ENCODE measurements at places on chromosomes 16 and 17. TPM values are rescaled to one million over a fixed set of nuclear protein-coding genes. Genes with fewer than 3 reads are reported as not detected.

Gene SLC12A4
- 39.9 TPM for total RNA-seq

Gene ASIC2
- total RNA-seq = not detected

Gene VAT1L
- total RNA-seq = 0.11 TPM

Gene PGS1
- total RNA-seq = 34.1 TPM

DNA sequence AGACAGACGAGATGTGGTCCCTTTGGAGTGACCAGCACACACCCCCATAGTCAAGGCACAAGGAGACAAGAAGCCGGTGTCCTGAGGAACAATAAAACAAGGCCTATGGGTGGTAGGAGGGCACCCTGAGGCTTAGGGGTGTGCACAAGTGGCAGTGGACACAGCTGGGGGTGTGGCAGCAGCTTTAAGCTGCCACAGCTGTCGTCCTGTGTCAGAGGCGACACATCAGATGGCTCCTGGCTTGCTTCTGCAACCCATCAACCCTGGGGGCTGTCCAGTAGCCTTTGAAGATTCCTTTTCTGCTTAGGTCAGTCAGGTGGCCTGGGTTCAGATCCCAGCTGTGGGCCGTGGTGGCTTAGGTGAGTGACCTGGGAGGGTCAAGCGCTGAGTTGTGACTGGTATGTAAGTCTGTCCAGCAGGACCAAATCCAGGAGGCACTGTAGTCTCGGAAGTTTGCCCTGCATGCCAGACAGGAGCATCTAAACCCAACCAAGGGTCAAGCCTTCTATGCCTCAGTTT, 15.8 kb downstream of the DRC3 start:
- no peak for DNase-seq

- DNase-seq = no peak
Observed at GRCh38 chr17:29407856-29408255, 17.7 kb downstream of the TAOK1 start.

GRCh38 chr17:65314212-65314611, 177.0 kb downstream of the RGS9 start:
- DNase-seq = no peak

GRCh38 chr17:60277258-60277657, 114.7 kb downstream of the USP32 start:
- no peak for DNase-seq

DNA sequence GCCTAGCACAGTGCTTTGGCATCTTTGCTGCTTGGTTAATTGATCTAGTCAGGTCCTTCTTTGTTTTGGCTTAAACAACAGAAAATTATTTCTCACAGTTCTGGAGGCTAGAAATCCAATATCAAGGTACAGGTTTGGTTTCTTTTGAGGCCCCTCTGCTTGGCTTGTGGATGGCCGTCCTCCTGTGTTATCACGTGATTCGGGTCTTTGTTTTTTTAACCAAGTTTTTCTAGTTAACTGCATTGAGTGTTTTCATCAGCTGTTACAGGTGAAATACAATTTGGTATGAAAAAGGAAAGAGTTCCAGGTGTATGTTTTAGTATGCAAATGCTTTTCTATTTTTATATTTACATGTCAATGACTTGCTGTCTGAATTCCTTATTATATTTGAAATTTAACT, 2.8 kb downstream of the NLK start:
- no peak for DNase-seq

GRCh38 chr17:7476494-7476893, 2.9 kb downstream of the ZBTB4 start:
- no peak for DNase-seq

DNA sequence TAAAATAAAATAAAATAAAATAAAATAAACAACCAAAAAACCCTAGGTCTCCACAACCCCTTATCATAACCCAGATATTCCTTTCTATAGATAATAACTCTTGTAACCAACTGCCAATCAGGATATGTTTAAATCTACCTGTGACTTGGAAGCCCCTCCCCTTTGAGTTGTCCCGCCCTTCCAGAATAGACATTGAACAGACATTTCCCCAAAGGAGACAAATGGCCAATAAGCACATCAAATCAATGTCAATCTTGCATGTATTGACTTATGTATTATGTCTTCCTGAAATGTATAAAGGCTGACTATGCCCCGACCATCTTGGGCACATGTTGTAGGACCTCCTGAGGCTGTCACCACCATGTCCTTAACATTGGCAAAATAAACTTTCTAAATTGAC, 1.5 kb upstream of the MAPK7 start:
- DNase-seq = no peak

GRCh38 chr16:87582216-87582965, 19.9 kb upstream of the JPH3 start:
- DNase-seq = no peak

GRCh38 chr16:12461201-12461600, 342.5 kb downstream of the CPPED1 start:
- no peak for DNase-seq
